Stimulated activated CD8-positive, alpha-beta memory T cell treated with anti-CD3 and anti-CD28 coated beads, Interleukin-2, amount 100 ng/mL, for 1 hour (primary cell): ENCODE measurements at places on chromosomes 2 and 18.

DNA sequence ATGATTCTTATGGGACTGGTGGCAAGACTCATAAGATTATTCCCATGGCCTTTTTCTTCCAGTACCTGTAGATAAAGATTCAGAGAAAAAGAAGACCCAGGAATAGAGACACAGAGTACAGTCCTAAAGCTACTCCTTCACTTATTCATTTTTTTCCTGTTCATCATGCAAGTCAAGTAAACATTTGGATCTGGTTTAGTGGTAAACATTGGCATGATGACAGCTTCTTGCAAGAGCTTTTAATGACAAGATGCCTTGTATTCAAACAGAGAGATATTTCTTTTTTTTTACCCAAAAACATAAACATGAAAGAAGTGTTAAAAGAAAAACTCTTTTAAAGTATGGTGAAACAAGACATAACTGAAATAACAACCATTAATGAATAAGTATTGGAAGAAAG is 20.2 kb downstream of the CXCR2 start:
- no peak for DNase-seq

- DNase-seq = no peak
Observed at GRCh38 chr2:26530696-26531095, 52.8 kb upstream of the OTOF start.

- DNase-seq = no peak
Observed at GRCh38 chr2:111122631-111123421, 2.1 kb downstream of the BCL2L11 start.

GRCh38 chr2:64323197-64323596 is 130.8 kb upstream of the LGALSL start:
- no peak for DNase-seq

DNA sequence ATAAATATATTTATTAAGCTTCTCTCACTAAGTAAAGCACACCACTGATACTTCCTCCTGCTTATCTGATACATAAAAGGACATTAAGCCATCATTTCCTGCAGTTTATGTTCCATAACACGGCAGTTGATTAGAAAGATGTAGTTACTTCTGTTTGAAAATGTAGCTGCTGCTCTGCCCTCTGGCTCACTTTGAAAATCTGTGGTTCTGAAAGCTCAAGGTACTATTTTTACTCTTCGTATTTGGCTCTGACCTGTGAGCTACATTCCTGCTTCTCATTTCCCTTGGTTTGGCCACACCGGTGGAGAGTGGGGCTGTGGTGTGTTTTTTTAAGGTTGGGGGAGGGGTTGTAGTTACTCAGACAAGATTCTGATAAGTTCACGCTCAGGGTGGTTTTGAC is 12.8 kb upstream of the TTN start:
- no peak for DNase-seq

DNA sequence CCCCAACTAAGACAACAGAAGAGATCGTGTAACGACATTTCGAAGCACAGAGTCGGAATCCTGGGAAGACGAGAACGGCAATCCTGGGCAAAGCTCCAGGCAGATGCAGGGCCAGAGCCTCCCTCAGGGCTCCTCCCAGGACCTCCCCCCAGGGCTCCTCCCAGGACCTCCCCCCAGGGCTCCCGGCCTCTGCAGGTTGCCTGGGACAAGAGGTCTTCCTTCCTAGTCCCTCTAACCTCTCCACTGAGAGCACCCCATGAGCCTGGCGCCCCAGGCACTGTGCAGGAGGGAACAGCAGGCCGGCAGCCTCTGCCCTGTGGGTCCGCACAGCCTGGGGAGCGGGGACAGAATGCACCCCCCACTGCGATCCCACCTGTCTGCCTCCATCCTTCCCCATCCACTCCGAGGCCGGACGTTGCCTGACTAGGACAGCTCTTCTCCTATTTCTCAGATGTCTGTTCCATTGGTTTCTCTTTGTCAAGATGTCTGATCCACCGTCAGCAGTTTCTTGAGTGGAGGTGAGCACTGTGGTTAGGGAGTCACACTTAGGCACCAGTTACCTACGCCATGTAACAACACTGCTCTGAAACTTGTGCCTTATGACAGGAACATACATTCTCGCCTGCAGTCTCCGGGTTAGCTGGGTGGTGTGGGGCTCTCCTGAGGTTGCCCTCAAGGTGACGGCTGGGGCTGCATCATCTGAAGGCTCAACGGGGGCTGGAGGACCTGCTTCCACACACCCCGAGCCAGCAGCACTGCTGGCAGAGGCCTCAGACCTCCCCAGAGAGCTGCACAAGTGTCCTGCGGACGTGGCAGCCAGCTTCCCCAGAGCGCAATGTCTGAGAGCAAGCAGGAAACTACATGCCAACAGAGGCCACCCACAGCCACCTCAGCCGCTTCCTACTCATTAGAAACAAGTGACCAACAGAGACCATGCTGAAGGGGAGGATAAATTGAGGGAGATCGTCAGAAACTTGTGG is 28.9 kb downstream of the ADI1 start:
- DNase-seq = no peak
